Astrocyte of the spinal cord (primary cell): ENCODE measurements at places on chromosomes 3 and 15.
A peak's percentile ranks its signal among the peaks of the same experiment; 100 is the strongest.

GRCh38 chr3:99891610-99892285 lies 74.1 kb downstream of the CMSS1 start:
- DNase-seq, result no peak

DNA sequence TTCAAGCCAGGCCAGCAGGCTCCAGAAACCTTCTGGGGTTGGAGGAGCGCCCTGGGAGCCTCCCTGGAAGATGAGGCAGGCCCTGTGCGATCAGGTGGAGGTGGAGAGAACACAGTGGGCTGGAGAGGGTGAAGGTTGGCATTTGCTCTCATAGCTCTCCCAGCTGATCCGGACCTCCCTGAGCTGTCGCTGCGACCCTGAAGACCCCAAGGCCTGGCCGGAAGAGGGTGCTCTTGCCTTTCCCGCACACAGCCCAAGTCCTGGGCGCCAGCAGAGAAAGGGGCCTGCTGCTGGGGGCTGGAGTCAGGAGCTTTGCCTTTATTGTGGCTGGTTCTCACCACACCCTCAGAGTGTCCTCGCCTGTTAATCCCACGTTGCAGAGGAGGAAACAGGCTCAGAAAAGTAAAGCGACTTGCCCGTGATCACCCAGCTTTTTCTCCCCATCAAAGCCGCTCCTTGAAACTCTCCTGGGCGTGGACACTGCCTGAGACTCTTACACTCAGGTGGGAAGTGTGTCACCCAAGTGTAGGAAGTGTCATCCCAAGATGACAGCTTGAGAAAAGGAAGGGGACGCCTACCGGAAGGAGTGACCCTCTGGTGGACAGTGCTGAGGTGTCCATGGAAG lies 8.6 kb upstream of the RPL29 start:
- peak; percentile 46 for DNase-seq

DNA sequence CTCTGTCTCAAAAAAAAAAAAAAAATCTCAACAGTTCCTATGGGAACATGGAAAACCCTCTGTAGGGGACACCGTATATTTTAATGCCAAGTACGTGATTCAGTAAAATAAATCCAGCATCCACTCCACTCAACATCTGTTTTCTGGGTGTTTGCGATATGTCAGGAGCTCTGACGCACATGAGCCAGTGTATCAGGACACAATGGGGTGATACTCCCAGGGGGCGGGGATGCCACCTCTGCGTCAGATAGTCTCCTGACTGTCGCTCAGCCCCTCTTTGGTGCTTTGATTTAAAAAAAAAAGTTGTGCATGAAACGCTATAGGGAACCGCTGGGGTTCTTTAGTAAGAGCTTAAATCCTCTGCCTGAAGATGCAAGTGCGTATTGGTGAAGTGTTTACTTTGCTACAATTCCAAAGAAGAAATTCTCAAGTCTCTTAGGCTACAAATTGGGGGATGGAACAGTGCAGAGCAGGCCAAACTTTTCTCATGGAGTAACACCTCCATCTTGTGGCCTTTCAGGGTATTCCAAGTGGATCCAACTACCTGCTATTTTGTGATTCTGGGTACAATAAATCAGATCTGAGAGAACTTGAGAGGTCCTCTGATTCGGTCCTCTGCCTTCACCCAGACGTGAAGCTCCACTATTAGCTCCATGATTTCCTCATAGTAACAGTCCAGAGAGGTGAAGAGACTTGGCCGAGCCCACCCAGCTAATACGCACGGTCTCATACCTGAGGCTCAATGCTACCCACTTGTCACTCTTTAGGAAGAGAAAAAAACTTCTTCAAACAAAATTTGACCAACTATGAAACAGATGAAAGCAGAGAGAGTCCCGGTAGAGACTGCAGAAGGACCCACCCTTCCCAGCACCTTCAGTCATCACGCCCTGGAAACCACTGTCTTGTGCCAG lies 9.3 kb upstream of the NR2E3 start:
- DNase-seq, result peak; percentile 81

DNA sequence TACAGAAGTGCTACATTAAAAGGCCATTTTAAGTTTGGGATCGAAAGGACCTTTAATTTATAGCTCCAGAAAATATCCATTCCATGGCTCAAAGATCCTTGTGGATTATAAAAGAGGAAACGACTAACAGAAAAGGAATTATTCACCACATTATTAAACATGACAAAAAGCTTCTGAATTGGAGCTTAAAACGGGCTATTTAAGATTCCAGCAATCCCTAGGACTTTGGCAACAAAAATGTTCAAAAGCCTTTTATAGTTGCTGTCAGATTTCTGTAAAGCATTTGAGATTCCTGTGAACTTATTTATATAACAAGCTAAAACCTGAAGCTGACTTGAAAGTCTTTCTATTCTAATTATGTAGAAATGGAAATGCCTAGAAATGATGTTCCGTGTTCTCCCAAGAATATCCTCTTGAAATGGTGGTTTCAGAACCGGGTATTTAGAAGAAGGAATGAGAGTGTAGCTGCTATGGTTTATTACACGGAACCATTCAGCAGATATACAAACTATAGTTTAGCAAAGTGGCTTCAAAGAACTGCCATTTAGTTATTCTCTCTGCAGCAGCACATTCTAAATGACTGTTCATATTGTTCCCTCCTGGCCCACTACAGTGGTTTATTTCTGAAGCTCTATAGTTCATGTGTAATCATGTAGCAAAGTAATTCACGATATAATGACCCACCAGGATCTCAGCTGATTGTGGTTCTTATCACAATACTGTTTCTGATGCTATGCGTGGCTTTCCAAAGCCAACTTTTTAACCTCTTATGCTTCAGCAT lies 961.7 kb downstream of the FHIT start:
- no peak for DNase-seq

GRCh38 chr15:48143856-48144255 lies 23.1 kb downstream of the SLC24A5 start:
- no peak for DNase-seq

GRCh38 chr15:44802336-44802735 lies 66.0 kb downstream of the TRIM69 start:
- no peak for DNase-seq

GRCh38 chr3:95389725-95390313 lies 1327.0 kb downstream of the NSUN3 start:
- no peak for DNase-seq

- DNase-seq, result no peak
Observed at GRCh38 chr15:42363487-42363886, 4.2 kb downstream of the CAPN3 start.

DNA sequence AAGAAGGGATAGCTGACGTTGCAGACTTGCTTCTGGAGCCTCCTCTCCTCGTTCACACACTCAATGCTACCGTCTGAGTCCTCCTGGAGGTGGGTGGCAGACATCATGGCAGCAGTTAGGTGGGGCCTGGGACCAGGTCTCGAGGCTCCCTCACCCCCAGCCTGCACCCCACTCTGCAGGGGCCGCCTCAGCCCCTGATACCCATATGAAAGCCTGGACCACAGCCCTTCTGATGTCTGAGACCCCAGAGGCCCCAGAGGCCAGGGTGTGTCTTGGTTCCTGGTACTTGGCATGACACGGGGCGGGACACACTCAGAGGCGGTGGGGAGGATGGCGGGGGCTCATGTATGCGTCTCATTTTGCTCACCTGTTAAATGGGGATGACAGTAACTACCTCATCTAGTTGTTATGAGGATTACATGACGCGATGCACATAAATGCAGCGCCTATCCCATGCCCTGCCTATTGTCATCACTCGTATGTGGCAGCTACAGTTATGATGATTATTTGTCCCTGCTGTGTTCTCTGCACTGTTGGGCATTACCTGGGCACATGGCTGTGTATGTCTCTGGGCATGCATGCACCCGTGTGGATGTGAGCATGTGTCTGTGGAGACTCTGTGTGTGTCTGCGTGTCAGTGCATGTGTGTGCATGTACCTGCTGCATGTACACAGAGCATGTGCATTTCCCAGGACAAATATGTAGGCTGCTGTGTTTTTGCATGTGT lies 39.9 kb downstream of the FEM1B start:
- DNase-seq, result no peak

- peak; percentile 93 for DNase-seq
Observed at GRCh38 chr3:101902041-101902440, 52.7 kb downstream of the NFKBIZ start.

DNA sequence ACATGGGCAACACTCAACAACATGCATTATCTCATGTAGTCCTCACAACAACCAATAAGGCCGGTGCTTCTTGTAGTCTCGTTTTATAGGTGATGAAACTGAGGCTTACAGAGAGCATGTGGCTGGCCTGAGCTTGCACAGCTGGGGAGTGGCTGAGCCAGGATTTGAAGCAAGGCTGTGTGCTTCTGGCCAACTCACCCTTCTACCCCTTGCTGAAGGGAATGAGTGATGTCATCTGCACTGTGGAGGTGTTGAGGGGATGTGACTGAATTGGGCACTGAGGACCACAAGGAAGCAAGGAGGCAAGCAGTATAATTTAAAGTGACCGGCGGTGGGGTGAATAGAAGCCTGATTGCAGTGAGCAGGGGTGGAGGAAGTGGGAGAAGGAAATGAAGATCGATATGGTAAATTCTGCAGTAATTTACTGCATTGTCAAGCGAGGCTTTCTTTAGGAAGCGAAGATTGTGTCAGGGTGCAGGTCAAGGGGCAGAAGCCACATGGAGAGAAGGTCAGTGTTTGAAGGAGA lies 62.3 kb downstream of the MINAR1 start:
- DNase-seq, result no peak

- DNase-seq, result peak; percentile 90
Observed at GRCh38 chr3:23055733-23056376, 147.3 kb upstream of the UBE2E2 start.

DNA sequence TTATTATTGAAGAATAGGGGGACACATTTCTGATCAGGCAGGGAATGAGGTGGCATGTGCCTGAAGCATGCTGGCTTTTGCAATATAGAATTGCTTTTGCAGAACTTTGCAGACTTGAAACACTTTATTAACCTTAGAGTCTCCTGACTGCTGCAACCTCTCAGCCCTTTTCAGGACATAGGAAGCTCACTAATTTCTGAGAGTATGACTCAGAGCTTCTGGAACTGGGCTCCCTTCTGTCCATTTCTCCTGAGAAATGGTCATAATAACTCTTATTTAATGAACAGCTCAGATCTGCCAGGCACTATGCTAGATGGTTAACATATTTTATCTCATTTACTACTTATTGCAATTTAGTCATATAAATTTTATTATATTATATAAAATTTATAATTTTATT lies 38.6 kb upstream of the DGKG start:
- DNase-seq, result no peak
